ENCODE measurements at places on chromosomes 7 and 10.

GRCh38 chr10:119483001-119483400, 59.5 kb downstream of the RGS10 start:
- DNase-seq, result no peak

DNA sequence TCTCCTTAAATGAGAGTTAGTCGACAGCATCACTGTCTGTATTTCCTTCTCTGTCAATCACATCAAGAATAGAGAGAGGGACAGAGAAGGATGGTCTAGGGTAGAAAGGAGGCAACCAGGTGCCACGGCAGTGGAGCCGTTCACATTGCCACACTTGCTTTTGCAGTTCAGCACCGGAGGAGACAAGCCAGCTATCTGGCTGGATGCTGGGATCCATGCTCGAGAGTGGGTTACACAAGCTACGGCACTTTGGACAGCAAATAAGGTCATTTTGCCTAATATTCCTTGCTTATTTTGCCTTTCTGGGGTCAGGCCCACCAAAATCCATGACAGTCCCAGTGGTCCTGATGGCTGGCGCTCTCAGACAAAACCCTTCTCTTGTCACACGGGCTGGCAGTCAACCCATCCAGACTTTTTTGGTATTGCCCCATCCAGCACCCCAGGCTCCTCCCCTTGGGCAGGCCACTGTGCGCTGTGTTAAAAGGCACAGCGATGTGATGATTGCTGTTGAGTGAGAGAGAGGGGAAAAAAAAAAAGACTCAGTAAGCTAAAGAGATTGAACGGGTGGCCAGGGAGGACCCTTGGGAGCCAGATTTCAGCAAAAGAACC, 8.4 kb downstream of the CPA2 start:
- no peak for DNase-seq

- no peak for DNase-seq
Measured at GRCh38 chr10:123109466-123109865, 26.3 kb upstream of the HMX3 start.

DNA sequence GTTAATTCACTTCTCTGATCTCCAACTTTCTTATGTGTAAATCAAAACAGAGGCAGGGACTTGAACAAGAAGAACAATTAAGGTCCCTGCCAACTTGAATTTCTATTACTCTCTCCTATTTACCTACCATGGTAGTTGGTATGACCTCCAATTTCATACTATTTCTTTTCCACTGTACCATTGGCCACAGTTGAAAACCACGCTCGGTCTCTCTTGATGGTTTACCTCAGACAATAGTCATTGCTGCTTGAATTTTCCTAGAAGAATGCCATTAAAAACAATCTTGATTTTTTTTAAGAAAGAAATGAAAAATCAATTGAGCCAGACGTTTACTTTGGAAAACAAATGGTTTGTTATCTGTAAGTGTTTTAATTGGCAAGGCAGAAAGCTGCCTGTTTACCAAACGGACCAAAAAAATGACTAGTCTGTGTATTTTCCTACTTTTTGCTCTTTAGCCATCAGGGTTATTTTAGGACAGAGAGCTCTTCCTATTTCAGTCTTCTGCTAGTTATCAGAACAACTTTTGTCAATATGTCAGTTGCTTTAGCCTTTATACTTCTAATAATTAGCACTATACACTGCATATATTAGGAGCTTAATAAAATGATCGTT, 157.5 kb upstream of the PLXDC2 start:
- no peak for DNase-seq

GRCh38 chr10:18216482-18216881, 76.3 kb downstream of the CACNB2 start:
- peak; percentile 60 for DNase-seq

- DNase-seq, result peak; percentile 87
Measured at GRCh38 chr10:118501637-118502440, 93.6 kb downstream of the PRLHR start.

GRCh38 chr10:77969114-77969513, 42.6 kb upstream of the DLG5 start:
- DNase-seq, result no peak

DNA sequence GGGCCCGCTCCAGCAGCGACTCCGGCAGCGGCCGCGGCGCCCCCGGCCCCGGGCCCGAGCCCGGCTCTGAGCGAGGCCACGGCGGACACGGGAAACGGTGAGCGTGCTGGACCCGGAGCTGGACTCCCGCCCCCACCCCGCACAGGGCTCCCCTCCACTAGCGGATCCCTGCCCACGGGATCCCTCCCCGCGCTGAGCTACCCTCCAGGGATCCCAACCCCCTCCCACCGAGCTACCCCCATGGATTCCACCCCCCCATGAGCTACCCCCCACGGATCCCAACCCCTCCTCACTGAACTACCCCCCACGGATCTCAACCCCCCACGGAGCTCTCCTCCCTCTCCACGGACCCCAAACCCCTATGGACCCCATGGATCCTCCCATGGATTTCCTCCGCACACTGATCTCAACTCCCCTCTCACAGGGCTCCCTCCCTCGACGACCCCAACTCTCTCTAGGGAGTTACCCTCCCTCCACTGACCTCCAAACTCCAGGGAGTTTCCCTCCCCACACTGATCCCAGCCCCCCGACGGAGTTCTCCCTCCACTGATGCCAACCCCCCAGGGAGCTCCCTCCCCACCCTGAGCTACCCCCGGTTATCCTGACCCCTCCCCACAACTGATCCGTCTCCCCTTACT, 20.6 kb upstream of the HSPB1 start:
- DNase-seq, result no peak

DNA sequence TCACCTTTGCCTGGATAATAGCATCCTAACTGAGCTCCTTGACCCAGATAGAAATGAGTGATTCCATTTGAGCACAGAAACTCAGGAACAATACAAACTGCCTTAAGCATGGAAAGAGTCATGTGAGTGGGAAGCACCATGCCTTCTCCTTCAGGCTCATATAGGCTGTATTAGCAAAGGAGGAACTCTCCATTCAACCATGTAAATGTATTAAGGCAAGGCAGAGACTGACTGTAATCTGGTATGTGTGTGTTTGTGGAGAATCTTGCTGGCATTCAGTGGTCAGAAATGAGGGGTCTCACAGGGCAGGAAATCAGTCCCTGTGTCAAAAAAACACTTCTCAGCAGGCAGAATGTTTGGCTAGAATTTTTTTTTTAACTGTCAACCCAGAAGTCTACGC, 40.2 kb downstream of the COA1 start:
- DNase-seq, result no peak

- no peak for DNase-seq
Measured at GRCh38 chr10:132421847-132422751, 25.1 kb downstream of the PWWP2B start.

DNA sequence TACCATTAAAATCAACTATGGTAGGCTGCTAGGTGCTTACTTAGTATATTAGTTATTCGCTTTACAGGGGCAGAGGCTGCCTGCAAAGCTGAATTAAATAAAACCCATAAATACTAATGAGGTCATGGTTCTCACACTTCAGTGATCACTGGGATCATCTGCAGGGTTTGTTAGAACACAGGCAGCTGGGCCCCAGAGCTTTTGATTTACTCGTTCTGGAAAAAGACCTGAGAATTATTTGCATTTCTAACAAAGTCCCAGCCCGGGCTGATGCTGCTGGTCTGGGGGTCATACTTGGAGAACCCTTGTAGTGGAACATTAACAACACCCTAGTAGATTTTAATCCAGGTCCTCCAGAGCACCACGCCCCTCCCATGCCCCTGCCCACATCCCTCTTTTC, 8.5 kb downstream of the UCN3 start:
- DNase-seq, result no peak

DNA sequence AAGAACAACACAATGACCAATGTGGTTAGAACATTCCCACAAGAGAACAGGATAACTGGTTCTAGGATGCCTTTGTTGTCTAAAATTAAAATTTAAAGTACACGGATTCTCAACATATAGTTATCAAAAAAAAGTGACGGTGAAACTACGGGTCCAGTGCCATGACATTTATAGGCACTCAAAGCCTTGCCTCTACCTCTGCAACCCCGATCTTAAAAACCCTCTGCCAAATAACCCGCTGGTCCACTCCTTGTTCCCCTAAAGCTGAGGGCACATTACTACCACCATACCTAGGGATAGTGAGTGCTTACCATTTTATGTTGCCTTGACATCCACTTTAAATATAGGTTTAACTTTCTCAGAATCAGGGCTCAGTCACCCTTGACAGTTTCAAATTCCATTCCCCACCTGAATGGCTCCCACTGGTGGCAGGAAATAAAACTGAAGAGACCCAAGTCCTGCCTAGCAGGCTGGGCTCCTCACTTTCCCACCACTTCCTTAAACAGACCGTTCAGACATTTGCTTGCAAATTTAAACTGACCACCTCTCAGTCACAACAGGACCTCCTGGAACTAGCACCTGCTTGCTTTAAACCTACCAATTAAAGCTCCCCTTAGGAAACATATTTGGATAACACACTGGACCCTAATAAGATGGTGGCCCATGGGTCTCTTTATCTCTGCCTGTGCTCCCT, 169.9 kb upstream of the ASAH2 start:
- DNase-seq, result peak; percentile 64

GRCh38 chr10:117257721-117258120, 16.8 kb downstream of the SLC18A2 start:
- no peak for DNase-seq

DNA sequence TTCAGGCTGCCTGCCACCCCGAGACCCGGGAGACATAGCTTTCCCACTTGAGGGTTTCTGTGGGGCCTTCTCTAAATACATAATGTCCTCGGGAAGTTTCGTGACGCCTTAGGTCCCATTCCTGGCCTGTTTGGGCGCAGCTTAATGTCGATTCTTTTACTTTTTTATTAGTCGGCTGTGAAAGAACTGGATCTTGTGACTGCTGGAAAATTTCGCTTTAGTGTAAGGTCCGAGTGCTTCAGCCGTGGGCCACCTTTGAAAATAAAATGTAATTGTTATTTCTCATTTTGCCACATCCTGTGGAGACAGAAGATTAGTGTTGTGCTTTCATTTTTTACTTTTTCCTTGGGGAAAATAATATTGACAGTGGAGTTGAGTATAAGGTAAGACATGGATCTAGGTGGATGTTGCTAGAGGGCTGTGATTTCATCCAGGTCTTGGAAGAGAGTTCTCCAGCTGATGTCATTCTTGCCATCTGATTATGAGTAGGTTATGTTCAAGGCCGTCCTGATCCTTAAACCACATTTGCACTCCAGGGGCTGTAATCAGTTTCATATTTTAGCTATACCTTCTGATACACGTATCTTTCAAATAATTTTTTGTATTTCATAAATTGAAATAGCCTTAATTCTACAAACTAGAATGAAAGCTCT, 830 bp downstream of the RAB18 start:
- DNase-seq, result peak; percentile 30

- DNase-seq, result no peak
Measured at GRCh38 chr10:127648885-127649284, 88.1 kb upstream of the FOXI2 start.

GRCh38 chr7:140923358-140924006, 1.2 kb downstream of the BRAF start:
- peak; percentile 32 for DNase-seq

DNA sequence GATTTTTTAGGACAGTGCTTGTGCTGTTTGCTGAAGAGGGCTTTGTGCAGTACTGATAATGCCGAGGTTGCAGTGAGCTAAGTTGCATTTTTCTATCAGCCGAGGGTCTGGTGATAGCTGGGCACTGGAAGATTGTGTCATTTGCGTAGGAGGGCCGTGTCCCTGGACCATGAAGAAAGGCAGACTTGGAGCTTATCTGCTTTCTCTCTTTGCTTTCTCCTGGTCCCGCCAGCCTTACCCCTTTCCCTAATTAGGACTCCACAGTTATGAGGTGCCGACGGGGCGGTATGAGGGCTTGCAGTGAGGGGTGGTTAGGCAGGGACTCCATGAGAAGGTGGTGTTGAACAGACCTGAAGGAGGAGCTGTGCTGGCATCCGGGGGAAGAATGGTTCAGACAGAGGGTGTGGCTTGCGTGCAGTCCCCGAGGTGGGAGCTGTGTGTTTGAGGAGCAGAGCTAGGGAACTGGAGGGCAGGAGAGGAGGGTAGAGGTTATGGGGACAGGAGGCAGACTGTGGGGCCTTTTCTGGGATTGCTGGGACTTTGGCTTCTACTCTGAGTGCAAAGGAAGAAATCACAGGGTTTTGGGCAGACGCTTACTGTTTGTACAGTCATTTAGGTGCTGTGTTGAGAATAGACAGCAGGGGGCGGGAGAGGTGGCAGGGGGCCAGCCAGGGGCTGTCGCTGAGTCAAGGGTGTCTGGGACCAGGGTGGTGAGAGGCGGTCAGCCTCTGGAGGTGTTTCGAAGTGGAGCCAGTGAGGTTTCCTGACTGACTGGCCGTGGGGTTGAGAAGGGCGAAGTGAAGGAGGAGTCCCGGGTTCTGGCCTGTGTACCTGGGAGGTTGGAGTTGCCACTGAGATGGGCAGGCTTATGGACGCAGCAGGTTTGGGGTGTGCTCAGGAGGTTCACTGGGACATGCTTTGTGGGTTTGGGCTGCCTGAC, 43.4 kb downstream of the PRF1 start:
- DNase-seq, result peak; percentile 58
